Upper lobe of left lung (tissue), 6 donors: ENCODE measurements at places on chromosomes 6 and 20.

DNA sequence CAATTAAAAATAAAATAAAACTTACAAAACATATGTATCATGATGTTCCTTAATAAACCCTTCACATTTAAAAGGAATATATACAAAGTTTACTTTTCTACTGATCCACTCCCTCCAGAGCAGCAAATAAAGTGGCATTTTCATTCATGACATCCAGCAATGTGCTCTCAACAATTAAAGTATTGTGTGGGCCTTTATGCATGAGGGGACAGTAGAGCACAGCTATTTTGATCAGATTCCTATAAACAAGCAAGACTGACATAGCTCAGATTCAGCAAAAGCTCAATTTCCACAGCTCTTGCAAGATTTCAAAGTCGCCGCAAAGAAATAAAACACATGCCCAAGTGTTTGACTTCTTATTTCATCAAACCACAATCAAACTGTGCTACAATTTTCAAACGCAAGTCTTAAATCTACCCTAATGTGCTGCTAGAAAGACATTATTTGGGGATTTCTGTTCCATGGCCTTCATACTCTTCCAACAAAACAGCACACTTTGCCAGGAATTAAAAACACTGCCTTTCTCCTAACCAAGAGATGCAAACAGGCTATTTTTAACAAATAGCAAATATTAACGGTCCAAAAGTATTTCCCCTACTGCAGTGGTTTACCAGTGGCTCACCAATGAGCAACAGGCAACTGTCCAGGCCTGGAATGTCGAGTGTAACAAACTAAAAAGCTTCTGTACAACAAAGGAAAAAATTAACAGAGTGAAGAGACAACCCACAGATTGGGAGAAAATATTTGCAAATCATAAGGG, 52.3 kb downstream of the MBOAT1 start:
- DNase-seq: no peak

DNA sequence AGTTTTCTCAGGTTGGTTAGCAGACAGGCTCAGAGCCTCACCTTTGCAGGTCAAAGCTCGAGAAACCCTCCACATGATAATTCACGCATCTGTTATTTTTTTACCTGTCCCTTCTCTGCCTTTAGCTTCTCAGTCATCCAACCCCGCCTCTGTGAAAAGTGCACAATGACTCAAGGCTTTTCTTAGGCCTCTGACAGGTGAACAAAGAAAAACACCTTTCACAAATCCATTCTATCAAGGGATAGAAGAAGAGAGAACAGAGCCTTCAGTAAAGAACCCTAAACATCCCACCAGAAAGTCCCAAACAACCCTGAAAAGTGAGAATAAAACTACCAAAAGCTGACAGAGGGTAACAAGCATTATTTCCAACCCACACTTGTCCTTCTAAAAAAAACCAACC, 178.2 kb downstream of the GJA10 start:
- no peak for DNase-seq

DNA sequence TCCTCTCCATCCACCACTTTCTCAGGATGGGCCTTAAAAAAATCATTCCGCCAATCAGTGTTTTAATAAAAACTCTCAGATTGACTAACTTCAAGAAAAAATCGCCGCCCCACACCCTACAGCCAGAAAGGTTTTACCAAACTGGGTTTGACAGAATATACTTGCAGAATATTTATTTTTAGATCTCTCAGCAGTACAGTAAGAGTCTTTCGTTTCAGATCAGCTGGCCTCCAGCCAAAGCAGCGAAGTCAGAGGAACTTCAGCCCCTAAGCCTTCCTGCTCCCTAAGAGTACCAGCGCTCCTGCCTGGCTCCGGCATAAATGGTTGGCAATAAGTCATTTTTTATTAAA, 24.7 kb downstream of the TBC1D7 start:
- DNase-seq: no peak

DNA sequence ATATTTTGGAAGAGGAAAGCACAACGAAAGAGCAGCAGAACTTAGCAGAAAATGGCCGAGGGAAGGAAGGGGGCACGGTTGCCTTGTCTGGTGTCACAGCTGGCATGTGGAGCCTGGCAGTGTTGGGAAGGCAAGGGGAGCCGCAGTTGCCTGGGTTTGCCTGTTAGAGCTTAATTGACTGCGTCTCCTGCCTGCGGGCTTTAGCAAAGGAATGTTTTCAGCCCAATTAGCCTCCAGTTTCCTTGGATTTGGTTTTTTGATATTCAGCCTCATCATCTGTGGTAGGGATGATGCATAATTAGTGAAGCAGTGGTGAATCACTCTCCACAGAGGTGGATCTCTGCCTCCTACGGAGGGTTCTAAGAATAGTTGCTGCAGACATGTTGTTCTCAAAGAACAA, 832.6 kb downstream of the QKI start:
- no peak for DNase-seq

DNA sequence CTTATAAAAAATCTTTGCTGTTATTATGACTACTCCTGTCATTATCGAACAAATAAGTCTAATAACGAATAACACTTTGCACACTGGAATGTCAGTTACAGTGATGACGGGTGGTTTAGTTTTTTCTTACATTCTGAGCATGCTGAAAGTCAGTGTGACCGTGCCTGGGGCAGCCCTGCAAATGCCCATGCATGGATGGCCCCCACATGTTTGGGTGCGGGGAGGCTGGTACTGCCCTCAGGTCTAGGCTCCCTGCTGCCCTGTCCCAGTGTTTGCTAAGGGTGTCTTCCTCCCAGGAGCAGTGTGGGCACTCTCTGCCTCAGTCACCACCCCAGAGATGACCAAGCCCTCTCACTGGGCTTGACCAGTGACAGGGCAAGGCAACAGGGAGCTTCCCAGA, 3.0 kb downstream of the CSTL1 start:
- DNase-seq: no peak

- no peak for DNase-seq
These were observed 142.5 kb upstream of the SPACA1 start for GRCh38 chr6:87905101-87905641.

DNA sequence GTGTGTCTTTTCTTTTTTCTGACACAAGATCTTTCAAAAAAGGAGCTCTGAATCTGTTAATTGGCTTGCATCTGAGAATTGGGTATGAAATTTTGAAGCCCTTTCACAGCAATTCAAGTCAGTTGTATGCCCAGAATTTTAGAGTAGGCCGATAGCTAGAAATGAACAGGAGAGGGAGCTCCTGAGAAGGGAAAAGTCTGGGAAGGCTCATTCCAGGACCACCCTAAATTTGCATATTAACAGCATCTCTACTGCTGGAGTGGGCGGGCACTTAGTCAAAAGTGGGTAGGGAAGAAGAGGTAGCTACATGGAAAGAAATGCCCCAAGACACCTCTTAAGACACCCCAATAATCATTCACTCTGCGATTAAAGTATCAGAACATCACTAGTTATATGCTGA, 928.3 kb downstream of the TBC1D32 start:
- no peak for DNase-seq

GRCh38 chr6:27883136-27883535, 29.1 kb downstream of the OR2B2 start:
- no peak for DNase-seq

- no peak for DNase-seq
These were observed 5.5 kb downstream of the ELMO2 start for GRCh38 chr20:46400828-46401477.

DNA sequence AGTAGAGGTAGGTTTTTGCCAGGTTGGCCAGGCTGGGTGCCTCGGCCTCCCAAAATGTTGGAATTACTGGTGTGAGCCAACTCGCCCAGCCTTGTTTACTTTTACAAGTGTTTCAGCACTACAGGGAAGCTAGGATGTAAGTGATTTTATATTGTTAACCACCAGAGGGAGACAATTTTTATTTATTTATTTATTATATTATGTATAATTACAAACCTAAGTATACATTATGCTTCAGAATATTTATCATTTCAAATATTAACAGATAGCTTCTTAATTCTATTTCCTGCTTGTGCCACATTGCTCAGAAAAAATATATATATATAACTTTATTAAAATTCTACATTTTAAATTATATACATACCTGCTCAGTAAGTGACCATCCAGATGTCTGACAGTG, 9.8 kb downstream of the MMUT start:
- no peak for DNase-seq

GRCh38 chr20:658731-659291, 5.8 kb upstream of the SRXN1 start:
- DNase-seq: no peak

- DNase-seq: no peak
These were observed 86.9 kb downstream of the RFX6 start for GRCh38 chr6:116963972-116964371.

DNA sequence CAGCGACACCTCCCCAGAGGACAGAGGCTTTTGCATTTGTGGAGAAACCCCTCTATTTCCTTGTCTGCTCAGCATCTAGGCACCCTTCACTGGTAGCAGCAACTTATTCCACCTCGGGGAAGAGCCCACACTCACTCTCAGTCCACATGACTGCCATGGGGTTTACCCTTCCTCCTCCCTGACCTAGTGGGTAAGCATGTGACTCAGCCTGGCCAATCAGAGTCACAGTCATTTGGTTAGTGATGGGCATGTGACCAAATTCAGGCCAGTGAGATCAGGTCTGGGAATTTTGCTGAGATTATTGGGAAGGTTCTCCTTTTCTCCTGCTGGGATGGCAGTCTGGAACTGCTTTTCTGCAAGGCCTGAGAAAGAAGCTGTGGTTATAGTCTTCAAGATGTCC, 145.7 kb upstream of the PHACTR3 start:
- no peak for DNase-seq

- DNase-seq: no peak
These were observed 18.3 kb upstream of the TRAM2 start for GRCh38 chr6:52595000-52595795.

DNA sequence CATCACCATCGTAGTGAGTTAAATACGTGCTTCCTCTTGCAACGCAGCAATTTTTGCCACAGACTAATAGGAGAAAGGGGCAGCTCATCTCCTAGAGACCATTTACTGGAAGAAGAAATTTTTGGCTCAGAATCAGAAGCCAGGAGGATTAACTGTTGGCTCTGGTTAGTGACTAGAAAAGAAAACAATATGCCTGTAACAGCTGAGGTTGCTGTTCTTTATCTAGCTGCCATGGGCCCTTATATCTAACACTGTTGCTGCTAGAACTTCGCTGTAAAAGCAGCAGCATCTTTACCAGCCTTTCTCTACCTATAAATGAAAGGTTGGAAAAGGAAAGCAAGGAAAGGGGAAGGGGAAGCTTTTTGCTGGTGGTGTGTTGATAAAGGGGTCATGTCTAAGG, 65.9 kb downstream of the FAM135A start:
- no peak for DNase-seq

GRCh38 chr6:72724545-72724944, 102.7 kb downstream of the KCNQ5 start:
- DNase-seq: no peak

GRCh38 chr6:16800341-16800740, 39.1 kb upstream of the ATXN1 start:
- DNase-seq: no peak

DNA sequence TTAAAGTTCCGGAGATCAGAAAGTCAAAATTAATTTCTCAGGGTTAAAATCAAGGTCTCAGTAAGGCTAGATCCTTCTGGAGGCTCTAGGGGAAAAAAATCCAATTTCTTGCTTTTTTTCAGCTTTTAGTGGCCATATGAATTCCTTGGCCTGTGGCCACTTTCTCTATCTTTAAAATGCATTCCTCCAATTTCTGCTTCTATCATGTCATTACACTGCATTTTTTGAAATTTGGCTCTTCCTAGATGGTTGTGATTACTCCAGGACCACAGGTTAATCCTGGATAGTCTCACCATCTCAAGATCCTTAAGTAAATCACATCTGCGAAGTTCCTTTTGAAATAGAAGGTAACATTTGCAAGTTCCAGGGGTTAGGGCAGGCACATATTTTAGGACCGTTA, 1294.9 kb upstream of the CITED2 start:
- DNase-seq: no peak

- no peak for DNase-seq
These were observed 644.1 kb downstream of the C6orf118 start for GRCh38 chr6:164665328-164665727.

DNA sequence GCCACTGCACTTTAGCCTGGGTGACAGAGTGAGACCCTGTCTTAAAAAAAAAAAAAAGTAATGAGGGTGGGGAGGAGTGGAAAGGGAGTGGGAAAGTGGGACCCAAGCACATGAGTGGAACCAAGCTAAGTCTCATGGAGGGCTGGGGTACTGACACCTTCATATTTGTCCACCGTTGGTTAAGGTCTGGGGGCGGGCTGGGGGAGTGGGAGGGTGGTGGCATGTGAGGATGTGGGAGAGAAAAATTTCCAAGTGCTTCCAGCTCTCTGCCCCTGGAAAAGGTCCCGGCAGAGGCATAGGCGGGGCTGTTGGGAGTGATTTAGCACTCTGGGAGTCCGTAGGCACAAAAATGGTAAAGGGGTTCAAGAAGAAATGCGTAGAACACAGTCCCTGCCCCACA, 6.1 kb downstream of the PSORS1C2 start:
- DNase-seq: no peak

DNA sequence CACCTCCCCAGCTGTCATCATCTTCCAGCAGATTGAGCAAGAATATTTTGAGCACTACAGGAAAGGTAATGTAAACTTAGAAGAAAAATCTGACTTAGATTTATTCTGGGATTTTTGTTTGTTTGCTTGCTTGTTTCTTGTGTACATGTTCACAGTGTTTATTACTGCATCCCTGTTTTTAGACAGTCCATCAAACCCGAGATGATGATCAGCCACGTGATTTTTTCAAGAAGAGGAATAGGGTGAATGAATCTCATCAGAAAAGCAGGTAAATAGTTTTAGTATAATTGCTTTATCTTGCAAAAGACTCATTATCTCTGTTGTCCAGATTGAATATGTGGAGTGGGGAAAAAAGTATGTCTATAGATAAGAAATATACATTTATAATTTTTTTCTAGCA, 2.1 kb downstream of the FAM217B start:
- no peak for DNase-seq

GRCh38 chr20:47724910-47725247, 60.4 kb downstream of the SULF2 start:
- no peak for DNase-seq

- no peak for DNase-seq
These were observed 32.4 kb downstream of the OR5V1 start for GRCh38 chr6:29336269-29336668.

- peak; percentile 70 for DNase-seq
These were observed 20.4 kb downstream of the HLA-G start for GRCh38 chr6:29847871-29848630.

- DNase-seq: no peak
These were observed 48.5 kb upstream of the CCDC167 start for GRCh38 chr6:37548067-37548674.

GRCh38 chr6:72704979-72705378, 83.1 kb downstream of the KCNQ5 start:
- DNase-seq: no peak
